ENCODE measurements at places on chromosomes 1 and 21. TPM values are rescaled to one million over a fixed set of nuclear protein-coding genes. Genes with fewer than 3 reads are reported as not detected.

- DNase-seq = no peak
Measured at GRCh38 chr1:49995734-49996133, 28.0 kb downstream of the AGBL4 start.

GRCh38 chr21:45982758-45983648, 1.4 kb downstream of the COL6A1 start:
- DNase-seq = no peak

GRCh38 chr1:97806996-97807520, 113.8 kb downstream of the DPYD start:
- no peak for DNase-seq

DNA sequence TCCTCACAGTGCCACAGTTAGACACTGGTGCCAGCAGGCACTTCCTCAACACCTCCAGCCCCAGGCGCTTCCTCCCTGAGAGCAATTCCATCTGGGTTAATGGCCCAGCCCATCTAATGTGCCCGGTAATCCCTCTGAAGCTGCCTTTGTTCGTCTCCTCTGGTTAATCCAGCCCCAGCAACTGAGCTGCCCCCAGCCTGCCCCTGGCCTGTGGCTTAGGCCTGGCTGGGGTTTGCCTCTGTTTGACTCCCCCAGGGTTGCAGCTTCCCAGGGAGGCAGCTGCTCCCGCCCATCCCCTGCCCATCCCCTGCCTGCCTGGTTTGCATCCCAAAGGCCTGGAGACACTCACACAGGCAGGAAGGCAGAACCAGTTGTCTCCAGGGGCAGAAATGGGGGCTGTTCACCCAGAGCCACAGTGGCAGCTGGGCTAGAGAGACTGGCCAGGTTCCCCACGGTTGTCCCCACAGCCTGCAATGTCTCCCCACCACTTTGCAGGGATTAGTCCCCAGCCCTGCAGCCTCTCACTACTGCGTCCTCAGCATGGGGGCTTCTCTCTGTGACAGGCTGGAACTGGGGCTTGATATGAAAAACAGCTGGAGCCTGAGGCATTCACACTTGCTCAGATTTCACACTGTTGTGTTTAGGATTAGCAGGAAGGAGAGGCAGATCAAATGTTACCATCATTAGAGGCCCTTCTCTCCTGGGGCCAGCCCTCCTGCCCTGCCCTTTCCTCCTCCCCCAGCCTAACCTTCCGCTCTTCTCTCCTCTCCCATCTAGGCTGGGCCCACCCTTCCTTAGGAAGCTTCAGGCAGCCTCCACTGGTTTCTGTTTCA, 120.2 kb downstream of the TLR5 start:
- no peak for DNase-seq

GRCh38 chr1:89763649-89763986, 57.2 kb upstream of the LRRC8D start:
- no peak for DNase-seq

DNA sequence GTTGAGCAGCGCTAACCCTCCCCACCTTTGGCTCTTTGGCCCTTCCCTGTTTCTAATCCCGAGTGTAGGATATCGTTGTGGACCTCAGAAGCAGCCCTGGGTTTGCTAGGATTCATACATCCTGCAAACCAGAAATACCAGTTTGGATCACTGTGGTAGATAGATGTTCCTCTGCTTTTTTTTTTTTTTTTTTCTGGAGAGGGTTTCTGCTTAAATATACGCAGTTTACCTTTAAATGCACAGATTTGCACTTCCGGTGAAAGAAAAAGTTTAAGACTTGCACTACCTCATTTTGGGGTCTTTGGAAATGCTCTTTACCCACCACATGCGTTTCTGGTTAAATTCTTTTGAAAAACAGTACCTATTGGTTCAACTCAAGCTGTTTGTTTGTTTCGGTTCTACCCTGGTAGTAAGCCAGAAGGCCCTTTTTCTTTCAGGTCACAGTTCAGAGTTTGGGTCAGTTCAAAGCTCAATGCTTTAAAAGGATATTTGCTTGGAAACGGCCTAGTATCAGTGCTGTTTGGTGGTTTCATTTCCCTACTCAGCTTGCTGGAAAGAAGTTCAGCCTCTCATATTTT, 908 bp downstream of the DDI2 start:
- no peak for DNase-seq

DNA sequence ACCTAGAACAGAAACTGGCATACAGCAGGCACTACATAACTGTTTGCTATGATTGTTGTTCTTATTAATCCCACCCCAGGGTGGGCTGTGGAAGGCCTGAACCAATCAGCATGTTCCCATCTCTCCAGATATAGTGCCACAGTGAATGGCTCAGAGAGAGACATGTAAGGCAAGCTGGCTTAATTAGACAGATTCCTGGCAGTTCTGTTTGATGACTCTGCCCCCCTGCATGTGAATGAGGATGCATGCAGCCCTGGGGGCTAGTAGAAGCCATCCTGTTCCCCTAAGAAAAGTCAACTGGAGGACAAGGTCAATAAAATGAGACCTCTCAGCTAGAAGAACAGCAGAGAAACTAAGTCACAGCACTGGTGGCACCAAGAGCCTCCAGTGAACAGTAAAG, 130.3 kb downstream of the GLIS1 start:
- DNase-seq = no peak

DNA sequence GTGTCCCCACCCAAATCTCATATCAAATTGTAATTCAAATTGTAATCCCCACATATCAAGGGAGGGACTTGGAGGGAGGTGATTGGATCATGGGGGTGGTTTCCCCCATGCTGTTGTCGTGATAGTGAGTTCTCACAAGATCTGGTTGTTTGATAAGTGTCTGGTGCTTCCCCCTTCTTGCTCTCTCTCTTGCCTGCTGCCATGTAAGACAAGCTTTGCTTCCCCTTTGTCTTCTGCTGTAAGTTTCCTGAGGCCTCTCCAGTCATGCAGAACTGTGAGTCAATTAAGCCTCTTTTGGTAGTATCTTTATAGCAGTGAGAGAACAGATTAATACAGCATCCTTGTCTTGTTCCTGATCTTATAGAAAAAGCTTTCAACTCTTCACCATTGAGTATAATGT, 6.5 kb upstream of the LRRC39 start:
- DNase-seq = no peak

- DNase-seq = no peak
Measured at GRCh38 chr1:155003766-155004351, 1.3 kb downstream of the ZBTB7B start.

DNA sequence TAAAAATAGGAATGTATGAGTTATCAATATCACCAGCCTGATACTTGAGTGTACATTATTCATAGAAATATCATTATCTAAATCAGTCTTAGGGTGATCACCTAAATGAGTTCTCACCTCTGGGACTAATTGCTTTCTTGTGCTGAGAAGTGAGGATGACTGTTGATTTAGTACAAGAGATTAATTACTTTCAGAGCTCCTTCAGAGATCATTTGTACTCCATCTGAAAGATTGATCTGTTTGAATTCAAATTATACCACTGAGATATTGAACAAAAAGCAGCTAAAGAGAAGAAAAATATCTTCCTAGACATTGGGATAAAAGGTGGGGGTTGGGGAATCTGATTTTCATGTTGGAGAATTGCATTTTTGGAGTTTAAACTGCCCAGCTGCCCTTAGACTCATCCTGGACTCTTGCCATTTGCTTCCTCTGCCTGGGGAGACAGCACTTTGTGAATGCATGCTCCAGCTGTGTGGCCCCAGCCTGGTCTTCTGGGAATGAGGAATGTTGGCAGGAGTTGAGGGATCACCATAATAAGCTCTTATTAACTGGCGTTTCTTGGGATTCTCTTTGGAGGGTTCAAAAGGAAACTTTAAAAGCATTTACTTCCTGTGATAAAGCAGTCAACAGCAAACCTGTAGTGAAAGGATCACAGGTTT, 19.7 kb upstream of the PGBD2 start:
- no peak for DNase-seq

- DNase-seq = no peak
Measured at GRCh38 chr1:229760478-229760996, 134.5 kb downstream of the URB2 start.

GRCh38 chr1:40662864-40663263, 2.6 kb downstream of the RIMS3 start:
- no peak for DNase-seq

- DNase-seq = no peak
Measured at GRCh38 chr1:215566556-215567490, at the start of gene KCTD3. KCTD3 (plus strand) TSS chr1:215567304; CDS start chr1:215567686, 382 bp downstream.

- no peak for DNase-seq
Measured at GRCh38 chr1:171433451-171433850, 51.9 kb upstream of the PRRC2C start.

GRCh38 chr1:81170721-81171120, 630.0 kb upstream of the ADGRL2 start:
- DNase-seq = no peak

DNA sequence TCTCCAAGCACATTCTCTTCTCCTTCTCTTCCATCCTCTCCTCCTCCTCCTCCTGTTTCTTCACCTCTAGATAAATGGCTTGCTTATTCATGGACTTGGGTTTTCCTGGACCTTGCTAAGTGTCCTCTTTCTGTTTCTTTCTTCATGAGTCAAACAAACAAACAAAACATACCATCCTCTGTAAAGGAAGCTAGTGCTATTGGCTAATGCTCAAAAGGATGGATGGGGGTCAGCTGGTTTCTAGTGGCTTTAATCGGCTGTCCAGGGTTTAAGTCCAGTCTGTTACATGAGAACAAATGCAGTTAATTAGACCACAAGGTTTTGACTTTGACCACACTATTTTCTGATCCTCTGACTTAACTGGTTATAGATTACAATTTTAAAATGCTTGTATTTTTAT, 83.8 kb upstream of the TSPAN2 start:
- DNase-seq = no peak

DNA sequence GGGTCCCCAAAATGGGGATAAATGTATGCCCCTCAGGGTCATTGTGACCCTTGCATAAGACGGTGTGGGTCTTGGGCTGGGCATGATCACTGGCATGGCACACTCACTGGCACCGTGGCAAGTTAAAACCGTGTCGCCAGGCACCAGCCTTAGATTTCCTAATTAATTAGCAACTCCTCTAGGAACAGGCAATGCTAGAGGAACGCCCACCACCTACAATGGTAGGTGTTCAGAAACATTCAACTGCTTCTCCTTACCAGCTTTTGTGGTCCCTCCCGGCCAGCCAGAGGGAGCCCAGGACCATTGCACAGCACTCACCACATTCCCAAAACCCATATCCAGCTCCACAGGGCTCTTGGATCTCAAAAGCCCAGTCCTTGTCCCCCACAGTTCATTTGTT, 36.4 kb downstream of the EPHA2 start:
- DNase-seq = no peak

The OR14K1 gene
- total RNA-seq = not detected

The WLS gene
- 128 TPM for total RNA-seq

The RASSF5 gene
- 0.25 TPM for total RNA-seq

The SAMD13 gene
- total RNA-seq = 2.6 TPM

The AJAP1 gene
- not detected for total RNA-seq

The RCOR3 gene
- total RNA-seq = 13.2 TPM

The ATXN7L2 gene
- total RNA-seq = 0.99 TPM

The SLC35F3 gene
- not detected for total RNA-seq

The OR2T11 gene
- total RNA-seq = not detected
